ENCODE measurements at places on chromosomes 2 and 18.
A peak's percentile ranks its signal among the peaks of the same experiment; 100 is the strongest.

DNA sequence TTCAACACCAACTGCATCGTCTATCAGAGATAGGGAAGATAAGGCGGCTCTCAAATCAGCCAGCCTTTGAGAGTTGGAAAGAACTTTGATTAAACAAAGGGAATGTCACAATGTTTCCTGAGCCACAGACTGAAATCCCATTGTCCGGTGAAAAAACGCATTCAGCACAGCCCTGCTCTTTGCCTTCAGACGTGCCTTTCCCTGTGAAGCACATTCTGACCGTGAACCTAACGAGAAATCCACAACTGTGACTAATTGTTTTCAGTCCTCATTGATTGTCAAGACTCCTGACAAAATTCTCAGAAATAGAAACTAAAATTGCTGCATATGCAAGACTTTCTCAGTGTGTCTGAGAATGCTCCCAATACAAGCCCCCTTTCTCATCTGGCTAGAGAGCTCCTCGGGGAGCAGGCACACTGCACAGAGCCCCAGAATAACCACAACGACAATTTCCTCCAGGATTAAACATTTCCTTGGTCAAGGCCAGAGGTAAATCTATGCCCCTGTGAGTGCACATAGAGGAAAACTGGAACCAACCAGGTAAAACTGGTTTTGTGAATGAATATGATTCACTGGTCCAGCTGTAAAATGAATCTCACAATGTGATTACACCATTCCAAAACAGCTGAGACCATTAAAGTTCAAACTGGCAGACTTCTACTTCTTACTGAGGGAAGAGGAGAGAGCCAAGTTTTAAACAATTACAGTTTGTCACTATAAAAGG lies 561.9 kb upstream of the ID2 start:
- DNase-seq, result no peak

GRCh38 chr2:38376346-38377049 lies 575 bp downstream of the ATL2 start:
- no peak for DNase-seq

- no peak for DNase-seq
Measured at GRCh38 chr2:170743530-170744239, 26.5 kb upstream of the ERICH2 start.

- DNase-seq, result no peak
Measured at GRCh38 chr2:213609570-213610170, 325.4 kb downstream of the SPAG16 start.

DNA sequence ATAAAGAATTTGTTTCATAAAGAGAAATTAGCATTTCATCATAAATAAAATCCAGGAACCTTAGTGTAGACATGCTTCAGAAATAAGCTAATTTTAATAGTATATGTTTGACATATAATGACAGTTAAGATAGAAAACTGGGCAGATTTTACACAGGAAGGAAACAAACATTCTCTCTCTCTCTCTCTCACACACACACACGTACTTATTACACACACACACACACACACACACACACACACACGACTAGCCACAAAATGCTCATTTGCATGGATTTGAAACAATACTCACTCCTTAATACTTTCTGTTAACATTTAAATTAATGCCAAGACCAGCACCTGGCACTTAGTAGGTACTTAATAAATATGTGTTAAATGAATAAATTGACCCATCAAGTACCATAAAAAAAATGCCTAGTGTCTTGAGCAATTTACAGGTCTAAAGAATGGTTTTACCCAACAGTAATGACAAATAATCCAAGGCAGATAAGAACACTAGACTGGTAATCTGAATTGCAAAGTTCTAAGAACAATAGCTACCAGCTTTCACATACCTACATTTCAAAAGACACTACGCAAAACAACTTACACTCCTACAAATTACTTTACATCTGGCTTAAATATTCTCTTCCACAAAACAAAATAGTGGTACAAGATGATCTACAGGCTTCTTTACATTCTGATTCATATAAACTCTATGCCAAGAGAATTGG lies 2.9 kb upstream of the GALNT3 start:
- no peak for DNase-seq

GRCh38 chr2:67540962-67541361 lies 143.8 kb downstream of the ETAA1 start:
- DNase-seq, result no peak

DNA sequence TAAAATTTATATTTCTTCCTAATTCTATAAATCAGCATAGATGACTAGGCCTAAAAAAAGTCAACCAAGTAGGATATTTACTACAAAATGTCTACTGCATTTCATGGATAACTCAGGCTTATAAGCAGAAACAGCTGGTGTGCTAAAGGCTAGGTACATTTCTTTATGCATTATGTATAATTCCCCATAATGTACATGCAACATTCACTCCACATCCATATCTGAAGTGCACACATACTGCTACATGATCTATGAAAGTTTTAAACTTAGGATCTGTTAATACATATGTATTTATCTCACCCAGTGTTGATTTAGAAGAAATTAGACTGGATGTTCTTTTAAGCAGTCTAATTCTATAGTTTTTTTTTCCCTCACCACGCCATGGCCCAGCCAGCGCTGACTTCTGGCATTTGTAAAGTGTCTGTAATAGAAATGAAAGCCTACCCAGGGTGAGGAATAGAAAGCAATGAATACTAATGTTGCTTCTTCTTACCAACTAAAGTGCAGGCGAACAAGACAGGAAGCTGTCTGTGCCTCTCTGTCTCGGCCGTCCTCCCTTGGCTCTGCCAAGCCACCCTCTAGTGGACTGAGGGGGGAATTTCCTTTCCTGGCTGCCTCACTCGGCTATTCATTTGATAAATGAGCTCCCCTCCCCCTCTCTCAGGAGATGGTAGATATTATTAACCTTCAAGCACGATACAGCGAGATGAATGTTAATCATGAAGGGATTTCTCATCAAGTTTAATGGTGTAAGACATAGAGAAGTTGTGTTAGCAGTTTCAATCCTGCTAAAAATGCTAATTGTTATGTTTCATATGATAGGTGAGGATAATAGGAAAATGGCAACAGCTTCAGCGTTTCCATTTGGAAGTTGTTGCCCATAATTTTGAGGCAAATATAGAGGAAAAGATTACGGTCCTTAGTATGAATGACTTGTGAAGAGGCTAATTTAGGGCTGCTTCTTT lies 384.5 kb downstream of the MTX2 start:
- no peak for DNase-seq

GRCh38 chr2:65452150-65452895 lies 19.9 kb upstream of the SPRED2 start:
- DNase-seq, result no peak

DNA sequence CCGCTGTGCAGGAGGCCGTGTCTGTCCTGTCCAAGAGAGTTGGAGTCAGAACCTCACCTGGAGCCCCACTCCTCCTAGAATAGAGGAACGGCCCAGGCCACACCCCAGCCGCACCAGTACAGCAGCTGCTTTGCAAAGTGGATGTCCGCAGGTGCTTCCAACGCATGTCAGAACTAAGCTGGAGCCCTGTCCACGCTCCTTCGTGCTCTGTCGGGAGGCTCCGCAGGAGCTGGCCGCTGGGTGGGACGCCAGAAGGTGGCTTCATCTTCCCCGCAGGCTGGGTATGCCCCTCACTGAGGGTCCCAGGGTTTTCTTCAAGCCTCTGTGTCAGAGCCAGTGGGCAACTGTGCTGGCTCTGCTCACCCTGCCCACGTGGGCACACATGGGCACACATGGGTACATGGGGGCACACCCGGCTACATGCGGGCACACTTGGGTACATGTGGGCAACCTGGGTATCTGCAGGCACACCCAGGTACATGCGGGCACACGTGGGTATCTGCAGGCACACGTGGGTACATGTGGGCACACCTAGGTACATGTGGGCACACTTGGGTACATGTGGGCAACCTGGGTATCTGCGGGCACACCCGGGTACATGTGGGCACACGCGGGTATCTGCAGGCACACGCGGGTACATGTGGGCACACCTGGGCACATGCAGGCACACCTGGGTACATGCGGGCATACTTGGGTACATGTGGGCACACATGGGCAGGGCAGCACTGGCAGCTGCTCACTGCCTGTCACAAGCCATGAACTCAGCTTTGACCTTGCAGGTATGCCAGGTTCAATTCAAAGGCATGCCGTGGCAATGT lies 67.1 kb upstream of the CTDP1 start:
- peak; percentile 73 for DNase-seq

GRCh38 chr2:54555318-54555837 lies 99.3 kb downstream of the SPTBN1 start:
- no peak for DNase-seq

DNA sequence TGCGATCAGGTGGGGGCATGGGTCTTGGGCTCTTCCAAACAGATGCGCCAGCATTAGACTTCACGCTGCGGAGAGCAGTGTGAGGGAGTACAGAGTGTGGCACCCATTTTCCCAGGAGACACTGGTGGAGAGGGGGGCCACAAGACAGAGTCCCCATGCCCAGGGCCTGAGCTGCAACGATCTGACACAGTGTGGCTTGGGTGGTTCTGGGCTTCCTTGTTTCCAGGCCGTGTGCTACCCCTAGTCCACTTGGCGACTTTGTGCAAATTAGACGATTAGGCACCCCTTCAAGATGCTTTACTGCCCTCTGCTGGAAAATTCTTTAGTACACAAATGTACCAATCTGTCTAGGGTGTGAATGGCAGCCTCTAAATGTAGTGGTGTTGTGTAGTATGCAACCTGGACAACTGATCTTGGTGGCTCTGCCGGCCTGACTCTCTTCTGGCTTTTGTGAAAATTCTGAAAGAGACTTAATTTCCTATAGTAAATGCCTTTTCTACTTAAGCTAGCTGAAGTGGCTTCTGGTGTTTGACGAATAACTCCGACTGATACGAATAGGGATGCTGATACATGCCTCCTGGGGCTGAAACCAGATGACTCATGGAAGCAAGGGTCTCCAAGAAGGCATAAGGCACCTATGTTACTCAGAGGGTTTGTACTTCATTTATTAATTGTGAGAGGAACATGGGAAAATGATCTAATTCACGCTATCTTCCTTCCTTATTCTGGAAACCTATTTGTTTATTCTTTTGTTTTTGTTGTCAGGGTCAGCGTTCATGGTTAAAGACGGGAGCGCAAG lies 92.3 kb upstream of the SMAD2 start:
- DNase-seq, result no peak

- DNase-seq, result no peak
Measured at GRCh38 chr18:48548011-48548771, 9.4 kb downstream of the CTIF start.

- DNase-seq, result no peak
Measured at GRCh38 chr18:63085611-63086010, 234.0 kb downstream of the BCL2 start.

DNA sequence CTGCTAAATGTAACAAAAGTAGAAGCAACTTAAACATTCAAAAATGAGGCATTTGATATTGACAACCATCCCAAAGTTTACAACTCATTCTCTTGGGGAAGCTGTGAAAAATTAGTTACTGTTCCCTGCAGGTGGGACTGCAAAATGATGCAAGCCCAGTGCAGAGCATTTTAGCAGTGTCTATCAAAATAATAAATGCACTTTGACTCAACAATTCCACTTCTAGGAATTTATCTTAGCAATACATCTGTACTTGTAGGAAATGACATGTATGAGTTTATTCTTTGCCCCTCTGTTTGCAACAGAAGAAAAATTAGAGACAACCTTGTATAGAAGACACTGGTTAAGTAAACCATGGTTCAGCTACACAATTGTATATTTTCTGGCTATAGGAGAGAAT lies 48.0 kb upstream of the TLK1 start:
- DNase-seq, result no peak

DNA sequence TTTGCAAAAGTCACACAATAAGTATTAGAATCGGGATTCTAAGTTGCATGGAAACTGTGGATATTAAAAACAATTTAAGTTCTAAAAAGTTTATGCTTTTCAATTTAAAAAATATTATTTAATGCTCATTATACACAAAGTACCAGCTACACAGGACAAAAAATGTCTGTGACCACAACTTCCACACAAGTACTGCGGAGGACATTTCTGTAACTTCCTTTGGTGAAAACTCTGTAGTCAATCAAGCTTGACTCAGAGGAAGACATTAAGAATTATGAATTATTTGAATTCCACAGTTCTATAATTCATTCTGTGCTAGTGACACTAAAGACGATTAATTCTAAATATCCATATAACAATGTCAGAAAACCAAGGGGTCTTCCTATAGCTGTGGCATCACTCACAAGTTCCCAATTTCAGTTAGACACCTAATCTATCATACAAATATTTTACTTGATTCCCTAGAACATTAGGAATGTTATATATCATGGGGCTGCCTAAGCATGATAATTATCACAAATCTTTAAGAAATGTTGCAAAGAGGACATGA lies 120.5 kb downstream of the AFF3 start:
- no peak for DNase-seq

DNA sequence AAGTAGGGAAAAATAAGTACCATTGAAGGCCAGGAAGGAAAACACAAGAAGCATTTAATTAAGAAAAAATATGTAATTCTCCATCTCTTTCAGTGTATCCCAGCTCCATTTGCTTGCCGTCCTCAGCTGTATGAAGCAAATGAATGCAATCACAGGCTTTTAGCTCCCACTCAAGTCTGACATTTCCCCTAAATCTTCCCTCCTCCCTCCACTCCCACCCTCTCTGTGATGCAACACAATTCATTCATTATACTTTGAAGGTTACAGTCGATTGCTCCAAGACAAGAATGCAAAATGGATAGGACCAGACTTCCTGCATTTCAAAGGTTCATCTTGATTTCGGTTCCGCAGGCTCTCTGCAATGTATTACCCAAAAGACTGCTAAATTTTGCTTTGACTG lies 172.7 kb upstream of the SERPINE2 start:
- no peak for DNase-seq

DNA sequence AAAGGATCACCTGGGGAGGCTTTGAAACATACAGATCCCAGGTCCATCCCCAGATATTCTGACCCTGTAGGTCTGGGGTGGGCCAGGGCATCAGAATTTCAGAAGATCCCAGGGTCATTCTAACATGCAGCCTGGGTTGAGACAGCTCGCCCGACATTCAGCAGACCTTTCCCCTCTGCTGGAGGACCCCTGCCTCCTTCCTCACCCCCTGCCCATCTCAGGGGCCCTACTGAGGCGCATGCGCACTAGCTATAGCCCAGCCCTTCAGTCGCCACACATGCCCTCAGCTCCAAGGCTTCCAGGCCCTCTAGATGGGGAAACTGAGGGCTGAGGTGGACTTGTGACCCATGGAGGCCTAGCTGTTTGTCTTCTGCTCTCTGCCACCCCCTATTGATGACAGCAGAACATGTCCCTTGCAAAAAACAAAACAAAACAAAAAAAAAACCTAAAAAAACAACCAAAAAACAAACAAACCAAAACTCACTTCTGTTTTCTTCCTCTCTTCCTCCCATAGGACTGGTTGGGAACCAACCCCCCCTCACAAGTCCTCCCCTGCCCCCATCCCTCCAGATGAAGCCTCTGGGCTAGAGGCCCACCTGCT lies 91.3 kb downstream of the ZBTB7C start:
- DNase-seq, result no peak

DNA sequence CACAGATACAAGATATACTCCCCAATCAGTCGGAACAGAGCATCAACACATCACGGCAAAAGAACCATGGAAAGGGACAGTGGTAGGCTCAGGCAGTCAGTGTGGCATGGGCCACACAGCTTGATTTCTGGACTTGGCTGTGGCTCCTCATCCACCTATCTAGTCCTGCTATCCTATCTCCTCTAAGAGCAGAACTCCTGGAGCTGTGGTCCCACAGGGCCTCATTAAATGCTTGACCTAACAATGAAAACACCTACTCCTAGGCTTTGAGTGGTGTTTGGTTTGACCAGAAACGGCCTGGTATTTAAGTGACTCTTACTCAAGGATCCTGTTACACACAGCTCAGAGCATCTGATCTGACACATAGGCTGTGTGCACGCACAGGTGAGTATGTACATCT lies 33.6 kb upstream of the SMAD2 start:
- DNase-seq, result no peak
